Pancreas (tissue), 10 donors: ENCODE measurements at places on chromosomes 3 and 15. TPM values are rescaled to one million over a fixed set of nuclear protein-coding genes. Genes with fewer than 3 reads are reported as not detected.

The TRPM1 gene
- not detected for total RNA-seq

The GOLGA6B gene
- total RNA-seq: not detected

The IL5RA gene
- total RNA-seq: 0.12 TPM

The NTRK3 gene
- 0.19 TPM for total RNA-seq

The HDC gene
- not detected for total RNA-seq

The C3orf22 gene
- not detected for total RNA-seq

DNA sequence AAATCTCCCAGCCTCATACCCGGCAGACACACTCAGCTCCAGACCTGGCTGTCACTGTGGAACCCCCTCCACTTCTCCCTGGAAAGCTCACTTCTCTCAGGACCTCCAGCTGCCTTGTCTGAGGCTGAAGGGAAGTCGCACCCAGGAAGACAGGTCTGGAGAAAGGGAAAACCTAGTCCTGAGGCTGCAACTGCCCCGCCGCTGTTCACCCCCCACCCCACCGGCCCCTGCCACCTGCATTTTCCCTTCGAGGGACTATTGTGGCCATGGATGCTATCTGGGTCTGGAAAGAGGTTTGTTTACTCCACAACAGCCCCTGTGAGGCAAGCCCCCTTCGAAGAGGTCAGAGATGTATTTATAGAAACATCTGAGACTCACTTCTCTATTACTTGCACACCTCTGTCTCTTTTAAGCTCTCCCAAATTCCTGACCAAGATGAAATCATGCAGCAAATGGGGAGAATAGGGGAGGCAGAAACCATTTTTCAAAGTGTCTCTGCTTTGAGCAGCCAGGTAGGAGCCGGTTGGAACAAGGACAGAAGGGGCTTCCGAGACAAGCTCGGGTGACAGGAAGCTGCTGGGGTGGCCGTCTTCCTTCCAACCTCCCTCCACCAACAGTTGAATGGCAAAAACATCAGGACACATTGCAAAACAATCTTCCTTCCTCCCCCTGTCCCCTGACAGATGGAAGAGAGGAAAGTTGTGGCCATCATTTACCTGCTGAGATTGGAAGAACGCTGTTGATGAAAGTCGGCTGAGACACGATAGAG, 518 bp downstream of the COLQ start:
- no peak for DNase-seq

DNA sequence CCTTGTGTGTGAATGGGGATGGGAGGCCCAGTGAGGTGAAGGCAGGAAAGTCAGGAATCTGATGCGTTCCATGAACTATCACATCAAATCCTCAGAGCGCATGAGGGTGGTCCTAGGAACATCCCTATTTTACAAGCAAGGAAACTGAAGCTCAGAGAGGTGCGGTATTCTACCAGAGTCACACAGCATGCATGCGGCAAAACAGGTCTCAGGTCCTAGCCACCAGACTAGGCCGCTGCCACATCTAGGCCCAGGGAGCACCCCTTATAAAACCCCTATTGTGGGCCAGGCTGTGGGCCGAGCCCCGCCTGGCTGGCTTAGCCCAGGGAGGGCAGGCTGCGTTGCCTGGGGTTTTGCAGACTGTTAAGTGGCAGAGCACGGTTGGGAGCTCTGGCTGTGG, 17.9 kb upstream of the GRIP2 start:
- no peak for DNase-seq

GRCh38 chr3:16741890-16742289, 136.7 kb upstream of the DAZL start:
- DNase-seq: no peak

DNA sequence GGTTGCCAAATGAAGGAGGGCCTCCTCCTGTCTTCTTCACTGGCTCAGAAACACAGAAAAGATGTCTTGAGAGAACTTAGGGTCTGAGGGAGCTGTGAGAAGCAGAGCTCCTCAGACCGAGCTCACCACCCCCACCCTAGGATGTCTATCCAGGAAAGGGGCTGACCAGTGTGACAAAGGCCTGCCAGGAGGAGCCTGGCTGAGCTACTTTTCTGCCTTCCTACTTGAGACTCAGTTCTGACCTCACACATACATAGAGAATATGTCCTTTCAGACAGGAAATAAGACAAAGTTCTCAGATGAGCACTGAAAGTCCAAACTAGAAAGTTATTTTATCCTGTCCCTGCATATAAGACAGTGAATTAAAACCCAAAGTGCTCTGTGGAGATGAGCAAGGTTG, 54.5 kb downstream of the KIF9 start:
- DNase-seq: no peak

- no peak for DNase-seq
Measured at GRCh38 chr3:33732394-33732793, 14.3 kb upstream of the CLASP2 start.

DNA sequence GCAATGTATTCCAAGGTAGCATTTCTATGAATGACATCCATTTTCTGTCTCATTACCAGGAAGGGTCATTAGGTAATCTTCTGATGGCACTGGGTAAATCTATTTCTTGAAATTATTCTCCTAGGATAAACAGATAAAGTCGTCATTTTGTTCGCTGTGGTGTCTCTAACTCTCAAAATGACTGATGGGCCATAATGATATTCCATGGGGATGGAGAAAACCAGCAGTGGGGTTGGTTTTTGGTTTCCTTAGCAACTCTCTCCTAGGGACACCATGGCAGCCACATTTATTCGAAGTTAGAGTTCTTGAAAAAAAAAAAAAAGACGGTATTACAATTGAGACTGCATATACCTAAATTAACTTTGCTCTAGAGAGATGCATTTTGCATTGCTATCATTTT, 231.3 kb upstream of the SLCO3A1 start:
- DNase-seq: no peak

- DNase-seq: no peak
Measured at GRCh38 chr3:194913316-194913715, 227.6 kb downstream of the FAM43A start.

DNA sequence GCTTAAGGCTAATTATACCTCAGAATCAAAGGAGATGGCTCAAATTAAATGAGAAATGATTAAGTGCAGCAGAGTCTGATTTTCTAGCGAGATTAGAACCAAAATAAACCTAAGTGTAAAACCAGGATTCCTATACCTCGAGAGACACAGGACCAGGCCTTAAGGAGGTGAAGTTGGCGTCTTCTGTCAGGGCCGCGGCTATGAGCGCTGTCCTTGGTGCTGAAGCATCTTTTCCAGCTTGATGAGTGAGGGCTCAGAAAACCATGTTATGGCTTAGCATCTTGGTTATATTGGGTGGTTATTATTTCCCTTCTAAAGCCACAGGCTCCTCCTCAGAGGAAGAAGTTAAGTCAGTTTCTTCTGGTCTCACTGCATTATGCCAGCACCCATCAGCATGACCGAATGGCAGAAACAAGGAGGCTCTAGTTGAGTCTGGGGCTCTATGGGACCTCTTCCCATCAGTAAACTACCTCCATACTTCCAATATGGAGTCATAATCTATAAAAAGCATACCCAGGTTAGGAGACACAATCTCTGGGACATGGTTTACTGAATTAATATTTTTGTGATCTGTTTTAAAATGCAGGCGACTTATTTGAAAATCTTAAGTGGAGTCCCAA, 120.1 kb upstream of the NMNAT3 start:
- peak; percentile 23 for DNase-seq

DNA sequence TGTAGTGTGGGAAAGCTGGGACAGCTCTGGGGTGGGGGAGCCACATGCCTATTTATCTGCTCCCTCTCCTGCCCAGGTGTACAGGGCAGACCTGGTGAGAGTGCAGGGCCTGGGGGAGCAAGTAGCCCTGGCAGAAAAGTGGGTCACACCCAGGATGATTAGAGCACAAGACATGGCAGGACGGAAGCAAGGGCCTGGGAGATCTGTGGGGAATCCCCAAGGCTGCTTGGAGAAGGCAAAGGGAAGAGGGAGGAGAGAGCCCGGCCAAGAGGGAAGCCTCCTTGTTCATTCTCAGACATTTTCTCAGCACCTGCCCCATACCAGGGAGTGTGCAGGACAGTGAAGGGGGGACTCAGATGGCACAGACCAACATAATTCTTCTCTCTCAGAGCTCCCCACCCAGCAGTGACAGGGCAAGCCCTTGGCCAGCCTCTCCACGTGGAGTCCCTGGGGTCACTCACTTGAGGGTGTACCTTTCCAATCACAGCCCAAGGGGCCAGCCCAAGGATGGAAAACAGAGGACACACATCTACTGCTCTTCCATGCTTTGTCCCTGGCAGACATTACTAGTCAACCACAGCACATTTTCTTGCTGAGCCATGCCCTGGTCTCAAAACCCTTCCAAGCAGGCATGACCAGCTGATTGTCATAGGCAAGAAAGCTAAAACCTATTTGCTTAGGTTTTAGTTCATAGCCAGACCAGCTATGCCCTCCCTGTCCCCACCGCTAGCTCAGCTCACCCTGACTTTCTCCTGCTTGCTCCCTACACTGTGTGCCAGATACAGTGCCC, 4.9 kb upstream of the DUSP7 start:
- no peak for DNase-seq

DNA sequence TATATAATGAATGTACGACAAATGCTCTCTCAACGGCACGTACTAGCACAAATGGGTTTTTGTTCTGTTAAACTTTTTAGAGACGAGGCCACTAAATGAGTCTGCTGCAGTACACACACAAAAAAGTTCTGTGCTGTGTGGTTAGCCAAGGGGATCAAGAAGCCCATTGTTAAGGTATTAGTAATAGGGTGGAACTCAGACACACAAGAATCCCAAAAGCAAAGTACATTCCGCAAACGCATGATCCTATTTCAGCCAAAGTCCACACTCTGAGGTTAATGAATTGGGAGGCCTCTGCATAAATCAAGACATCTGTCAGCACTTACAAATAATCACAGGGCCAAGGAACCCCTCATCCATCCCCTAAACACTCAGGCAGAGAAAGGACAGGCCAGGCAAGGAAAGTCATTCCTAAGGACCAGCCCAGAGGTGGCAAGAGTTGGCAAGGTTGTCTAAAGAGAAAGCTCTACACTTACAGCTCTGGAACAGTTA, 12.1 kb downstream of the OSBPL10 start:
- no peak for DNase-seq

- no peak for DNase-seq
Measured at GRCh38 chr3:55728461-55729100, 241.5 kb upstream of the WNT5A start.

DNA sequence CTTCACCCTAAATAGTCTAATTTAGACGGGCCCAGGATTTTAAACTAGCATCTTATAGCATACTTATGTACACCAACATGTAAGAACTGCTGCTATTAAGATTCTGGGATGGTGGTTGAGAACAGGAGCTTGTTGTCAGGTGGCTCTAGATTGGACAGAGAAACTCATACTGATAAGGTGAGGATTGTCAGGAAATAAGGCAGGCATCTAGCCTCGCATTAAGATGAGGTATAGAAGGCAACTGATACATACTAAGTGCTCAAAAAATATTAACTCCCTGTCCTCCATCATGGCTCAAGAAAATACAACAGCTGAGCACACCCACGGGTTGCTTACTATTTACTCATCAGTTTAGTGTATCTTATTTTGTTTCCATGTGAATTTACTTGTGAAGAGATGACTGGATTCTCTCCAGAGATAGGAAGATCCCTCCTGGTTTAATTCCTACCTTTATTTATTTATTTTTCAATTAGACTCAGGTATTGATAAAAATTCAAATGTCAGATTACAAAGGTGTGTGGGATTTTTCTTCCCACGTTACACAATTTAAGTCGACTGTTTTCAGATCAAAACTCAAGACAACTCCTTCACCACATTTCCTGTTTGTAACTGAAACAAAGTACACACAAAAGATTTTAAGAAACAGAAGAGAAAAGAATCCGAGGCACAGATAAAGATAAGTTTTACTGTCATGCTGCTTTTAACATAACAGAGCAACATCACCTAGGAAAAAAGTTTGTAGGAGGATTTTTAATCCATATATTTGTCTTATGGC, at the start of gene TRAT1:
Gene TRAT1, plus strand, starts transcription at position 664 of the 775 bp plus-strand sequence. CDS start 142 bp downstream, outside the sequence.
- no peak for DNase-seq

DNA sequence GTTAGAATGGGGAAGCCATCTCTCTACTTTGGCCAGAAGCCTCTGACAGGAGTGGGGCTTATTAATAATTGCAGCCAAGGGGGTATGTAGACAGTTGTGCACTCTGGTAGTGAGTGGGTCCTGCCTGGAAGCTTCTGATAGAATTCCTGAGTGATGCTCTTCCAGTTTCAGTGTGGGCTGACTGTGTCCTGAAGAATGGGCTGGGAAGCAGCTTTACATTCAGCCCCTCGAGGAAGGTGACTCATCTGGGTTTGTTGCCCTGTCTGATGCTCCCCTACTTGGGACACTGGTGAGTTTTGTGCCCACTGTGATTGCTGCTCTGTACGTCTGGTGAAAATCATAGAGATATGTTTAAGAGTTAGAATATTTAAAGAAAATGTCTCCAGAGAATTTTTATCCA, 444.7 kb upstream of the RBMS3 start:
- no peak for DNase-seq

GRCh38 chr15:92463826-92464225, 70.1 kb downstream of the ST8SIA2 start:
- DNase-seq: no peak

- DNase-seq: no peak
Measured at GRCh38 chr15:35043373-35044095, 41.6 kb downstream of the NANOGP8 start.

GRCh38 chr15:101361418-101361817, 66.4 kb upstream of the SNRPA1 start:
- no peak for DNase-seq

DNA sequence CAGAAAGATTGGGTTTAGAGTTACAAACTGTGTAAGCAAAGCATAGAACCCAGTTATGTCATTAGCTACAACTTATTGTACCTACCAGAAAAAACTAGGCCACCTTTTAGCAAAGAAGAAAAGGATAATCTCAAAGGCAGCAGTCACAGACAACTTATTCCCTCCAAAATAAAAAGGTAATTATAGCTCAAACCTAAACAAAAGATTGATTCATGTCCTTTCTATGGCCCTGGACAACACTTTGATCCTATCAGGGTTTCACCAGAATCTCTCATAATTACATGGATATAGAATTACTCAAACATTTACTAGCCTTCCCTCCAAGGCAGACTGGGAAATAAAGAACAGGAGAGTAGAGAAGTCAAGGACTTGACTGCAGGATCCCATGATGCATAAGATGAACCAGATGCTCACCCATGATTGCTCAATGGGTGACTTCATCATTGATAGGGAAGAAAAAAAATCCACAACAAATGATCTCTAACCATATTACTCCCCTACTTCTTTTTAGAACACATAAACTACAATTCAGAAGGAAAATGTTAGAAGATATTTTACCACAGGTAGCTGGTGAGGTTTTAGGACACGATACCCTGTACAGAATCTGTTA, 17.4 kb downstream of the DET1 start:
- DNase-seq: no peak

GRCh38 chr3:50873376-50874157, 198.8 kb downstream of the DOCK3 start:
- no peak for DNase-seq

GRCh38 chr3:10000686-10001085, 14.0 kb upstream of the EMC3 start:
- no peak for DNase-seq
